ENCODE measurements at places on chromosomes 16 and 17.

GRCh38 chr17:76265624-76266243, 586 bp downstream of the UBALD2 start:
- peak; percentile 80 for DNase-seq

- no peak for DNase-seq
Measured at GRCh38 chr16:81632392-81633146, 146.5 kb upstream of the PLCG2 start.

GRCh38 chr17:48645639-48646182, 19.6 kb upstream of the HOXB9 start:
- no peak for DNase-seq

DNA sequence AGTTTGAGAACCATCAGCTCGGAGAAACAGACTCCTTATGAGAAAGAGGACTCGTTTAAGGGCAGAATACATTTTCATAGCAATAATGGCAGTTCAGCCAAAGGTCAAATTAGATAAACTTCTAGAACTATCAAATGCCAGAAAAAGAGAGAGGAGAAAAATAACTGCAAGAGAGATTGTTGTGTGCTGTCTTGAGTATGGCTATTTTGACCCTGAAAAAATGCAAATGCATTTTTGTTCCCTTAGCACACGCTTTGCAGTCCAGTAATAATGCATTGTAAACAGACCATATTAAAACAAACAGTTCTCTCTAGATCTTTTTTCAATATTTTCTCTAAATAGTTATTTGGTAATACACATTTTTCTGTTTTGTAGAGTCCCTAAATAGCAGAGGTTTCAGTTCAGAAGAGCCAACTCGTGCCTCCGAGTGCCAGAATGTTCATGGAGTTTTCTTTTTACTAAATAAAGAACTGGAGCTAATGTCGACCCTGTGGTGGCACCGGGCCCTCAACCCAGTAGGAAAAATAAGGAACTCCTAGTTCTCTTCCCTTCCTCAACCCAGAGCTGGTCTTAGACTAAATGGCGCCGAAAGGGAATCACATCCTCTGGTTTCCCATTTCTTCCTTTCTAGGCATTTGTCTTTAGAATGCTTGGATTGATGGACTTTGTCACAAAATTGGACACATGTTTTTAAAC, 298.0 kb downstream of the MAP2K4 start:
- no peak for DNase-seq

All from cardiac muscle cell (in vitro differentiated cells and primary cell).